RWPE1 (cell line): ENCODE measurements at places on chromosomes 6 and 20.
A peak's percentile ranks its signal among the peaks of the same experiment; 100 is the strongest.

- no peak for DNase-seq
Observed at GRCh38 chr6:32953775-32954174, 878 bp upstream of the HLA-DMA start.

DNA sequence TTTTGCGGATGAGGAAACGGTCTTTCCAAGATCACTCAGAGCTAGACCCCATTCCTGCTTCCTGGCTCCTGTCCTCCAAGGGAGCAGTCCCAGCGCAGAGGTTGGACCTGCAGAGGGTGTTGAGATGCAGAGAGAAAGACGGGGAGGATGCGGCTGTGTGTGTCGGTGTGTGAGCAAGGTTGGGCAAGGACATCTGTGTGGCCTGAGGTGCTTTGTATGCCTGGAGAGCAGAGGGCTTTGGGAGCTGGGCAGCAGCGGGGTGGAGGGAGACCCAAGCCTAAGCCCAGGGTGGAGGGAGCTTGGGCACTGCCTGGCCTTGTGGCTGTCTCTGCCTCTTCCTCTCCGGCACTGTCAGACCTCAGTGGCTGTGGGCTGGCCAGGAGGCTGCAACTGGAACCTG, 147.4 kb upstream of the RNF24 start:
- no peak for DNase-seq

DNA sequence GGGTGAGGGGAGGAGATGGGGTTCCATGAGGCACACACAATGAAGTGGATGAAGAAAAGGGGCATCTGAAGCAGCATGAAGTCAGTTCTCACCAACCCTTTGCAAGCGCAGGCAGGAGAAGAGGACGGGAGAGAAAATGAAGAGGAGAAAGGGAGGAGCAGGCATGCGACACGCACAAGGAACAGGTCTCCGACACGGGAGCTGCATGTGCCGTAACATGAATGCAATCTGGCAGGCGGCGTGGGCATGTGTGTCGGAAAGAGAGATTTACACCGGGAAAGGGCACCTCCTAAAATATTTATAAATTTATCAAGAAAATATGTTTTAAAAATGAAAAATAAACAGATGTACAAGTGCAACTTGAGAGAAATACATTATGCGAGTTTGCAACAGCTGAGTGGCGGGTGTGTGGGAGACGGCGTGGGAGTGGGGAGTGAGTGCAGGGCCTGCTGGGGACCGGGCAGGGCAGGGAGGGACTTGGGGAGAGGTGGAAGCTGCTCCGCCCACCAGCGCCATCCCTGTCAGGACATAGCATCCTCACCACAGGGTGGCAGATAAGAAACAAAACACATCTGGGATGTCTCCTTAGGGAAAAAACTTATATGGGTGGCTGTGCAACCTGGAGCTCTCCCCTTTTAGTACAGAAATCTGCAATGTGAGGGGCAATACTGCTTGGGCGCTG, 40.6 kb downstream of the GJA10 start:
- DNase-seq, result no peak

DNA sequence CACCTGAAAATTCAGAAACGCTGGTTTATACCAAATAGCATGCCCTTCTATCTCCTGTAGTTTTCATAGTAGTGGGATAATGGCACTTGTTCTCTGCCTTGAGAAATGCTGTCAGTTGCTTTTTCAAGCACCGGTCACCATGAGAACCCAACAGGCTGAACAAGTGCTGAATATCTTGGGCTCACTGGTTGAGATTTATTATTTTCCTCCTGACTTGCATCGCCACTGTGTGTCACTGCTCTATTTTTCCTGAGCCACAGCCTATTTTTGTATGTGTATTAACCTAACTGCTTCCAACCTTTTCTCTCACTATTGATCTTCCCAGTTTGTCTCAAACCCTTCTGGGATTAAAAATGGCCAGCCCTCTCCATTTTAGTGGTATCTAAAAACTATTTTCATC, 71.9 kb downstream of the OPN5 start:
- DNase-seq, result no peak

DNA sequence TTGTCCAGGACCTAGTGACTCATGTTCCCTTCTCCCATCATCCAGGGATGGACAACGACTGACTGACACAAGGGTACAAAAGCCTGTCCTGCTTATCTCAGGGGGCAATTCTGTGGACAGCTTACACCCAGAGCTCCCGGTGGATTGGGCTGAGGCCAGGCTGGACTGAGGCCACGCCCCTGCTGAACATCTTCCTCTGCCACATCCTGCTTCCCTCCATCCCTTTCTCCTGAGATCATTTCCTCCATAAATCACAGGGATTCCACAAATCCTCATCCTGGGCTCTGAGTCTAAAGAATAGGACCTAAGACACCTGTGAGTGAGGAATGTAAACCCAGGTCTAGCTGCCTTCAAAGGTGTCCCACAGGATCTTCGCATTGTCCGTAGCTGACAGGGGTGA, 30.4 kb upstream of the RNF24 start:
- DNase-seq, result peak; percentile 58

DNA sequence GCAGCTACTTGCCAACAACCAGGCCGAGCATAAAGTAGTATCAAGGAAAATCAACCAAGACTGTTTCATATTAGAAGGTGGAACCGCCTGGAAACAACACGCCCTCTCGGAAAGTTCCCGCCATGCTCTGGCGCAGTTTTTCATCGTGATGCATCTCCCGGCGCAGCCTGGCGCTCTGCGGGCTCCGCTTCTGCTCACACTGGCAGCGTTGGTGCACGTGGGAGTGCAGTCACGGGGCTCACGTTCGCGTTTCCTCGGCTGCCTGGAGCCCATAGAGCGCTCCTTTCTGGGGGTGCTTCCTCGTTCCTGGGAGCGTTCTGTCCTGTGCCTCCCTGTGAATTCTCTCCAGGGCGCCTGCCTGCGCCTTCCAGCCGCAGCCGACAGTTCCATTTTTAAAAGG, 227.3 kb downstream of the TBXT start:
- no peak for DNase-seq

DNA sequence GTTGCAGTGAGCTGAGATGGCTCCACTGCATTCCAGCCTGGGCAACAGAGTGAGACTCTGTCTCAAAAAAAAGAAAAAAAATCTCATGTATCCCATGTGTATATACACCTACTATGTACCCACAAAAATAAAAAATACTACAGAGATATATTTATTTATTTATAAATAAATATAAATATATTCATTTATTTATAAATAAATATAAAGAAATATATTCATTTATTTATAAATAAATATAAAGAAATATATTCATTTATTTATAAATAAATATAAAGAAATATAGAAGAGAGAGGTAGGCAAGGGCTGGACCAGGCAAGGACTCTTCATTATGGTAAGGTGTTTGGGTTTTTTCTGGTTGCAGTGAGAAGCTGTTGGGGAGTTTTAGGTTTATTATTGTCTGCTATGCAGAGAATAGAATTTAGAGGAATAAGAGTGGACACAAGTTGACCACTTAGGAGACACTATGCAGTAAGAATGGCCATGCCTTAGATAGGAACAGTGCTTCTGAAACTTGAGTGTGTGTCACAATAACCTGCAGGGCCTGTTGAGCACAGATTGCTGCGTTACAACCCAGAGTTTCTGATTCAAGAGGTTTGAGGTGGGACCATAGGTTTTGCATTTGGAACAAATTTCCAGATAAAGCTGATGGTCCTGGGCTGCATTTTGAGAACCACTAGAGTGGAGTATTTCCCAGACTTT, 254.2 kb downstream of the EYA4 start:
- DNase-seq, result no peak

DNA sequence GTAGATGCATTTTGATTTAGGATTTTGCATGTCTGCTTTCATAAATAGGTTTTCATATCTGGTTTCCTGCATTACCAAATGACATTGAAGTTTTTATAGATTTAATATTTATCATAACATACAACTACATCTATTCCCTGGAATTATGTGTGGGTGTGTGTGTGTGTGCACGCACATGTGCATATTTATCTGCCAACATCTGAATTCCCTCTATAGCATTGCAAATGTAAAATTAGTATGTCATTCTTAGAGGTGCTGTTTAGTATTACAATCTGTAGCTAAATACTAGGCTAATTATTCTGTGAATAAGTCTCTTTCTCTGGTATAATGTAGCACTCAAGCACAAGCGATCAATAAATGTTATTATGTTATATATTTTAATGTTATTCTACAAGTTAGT, 477.9 kb upstream of the FLRT3 start:
- DNase-seq, result no peak

GRCh38 chr6:69825904-69826303, 29.1 kb upstream of the LMBRD1 start:
- no peak for DNase-seq

DNA sequence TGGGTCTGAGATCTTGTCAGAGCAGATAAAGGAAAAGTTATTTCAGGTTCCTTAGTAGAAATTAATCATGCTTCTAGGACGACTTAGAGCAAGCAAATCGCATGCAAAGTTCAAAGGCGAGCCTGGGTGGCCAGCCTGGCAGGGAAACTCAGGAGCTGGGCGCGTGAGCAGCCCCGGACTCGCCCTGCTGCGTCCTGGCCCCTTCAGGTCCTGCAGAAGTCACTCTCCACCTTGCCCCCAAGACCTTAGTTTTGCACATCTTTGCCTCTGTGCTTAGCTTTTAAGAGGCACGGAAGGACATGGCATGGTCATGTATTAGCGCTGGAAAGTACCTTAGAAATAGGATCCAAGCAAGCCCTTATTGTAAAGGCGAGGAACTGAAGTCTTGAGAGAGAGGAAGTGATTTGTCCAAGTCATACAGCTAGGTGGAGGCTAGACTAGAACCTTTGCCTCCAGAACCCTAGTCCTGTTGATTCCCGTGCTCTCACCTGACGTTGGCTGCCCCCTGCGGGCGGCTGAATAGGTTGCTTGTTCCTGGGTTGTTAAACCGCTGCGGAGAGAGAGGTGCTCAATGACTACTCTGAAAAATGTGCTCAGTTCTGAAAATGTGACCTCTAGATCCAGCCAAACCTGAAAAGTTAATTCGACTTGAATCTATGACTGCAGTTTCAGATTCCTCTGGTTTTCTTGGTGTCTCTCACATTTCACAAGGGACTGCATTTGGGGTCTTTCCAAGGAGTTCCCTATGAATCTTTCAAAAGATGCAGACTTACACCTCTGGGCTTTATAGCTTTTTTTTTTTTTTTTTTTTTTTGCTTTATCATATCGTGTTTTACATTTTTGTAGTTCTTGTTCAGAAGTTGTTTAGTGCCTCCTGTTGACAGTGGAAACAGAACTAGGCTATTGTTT, 2.7 kb downstream of the MYB start:
- no peak for DNase-seq

- DNase-seq, result no peak
Observed at GRCh38 chr6:2773449-2773848, 8.3 kb downstream of the WRNIP1 start.

GRCh38 chr6:98808541-98809210, 25.7 kb upstream of the POU3F2 start:
- DNase-seq, result no peak

- no peak for DNase-seq
Observed at GRCh38 chr6:14147891-14148290, 30.3 kb downstream of the CD83 start.

DNA sequence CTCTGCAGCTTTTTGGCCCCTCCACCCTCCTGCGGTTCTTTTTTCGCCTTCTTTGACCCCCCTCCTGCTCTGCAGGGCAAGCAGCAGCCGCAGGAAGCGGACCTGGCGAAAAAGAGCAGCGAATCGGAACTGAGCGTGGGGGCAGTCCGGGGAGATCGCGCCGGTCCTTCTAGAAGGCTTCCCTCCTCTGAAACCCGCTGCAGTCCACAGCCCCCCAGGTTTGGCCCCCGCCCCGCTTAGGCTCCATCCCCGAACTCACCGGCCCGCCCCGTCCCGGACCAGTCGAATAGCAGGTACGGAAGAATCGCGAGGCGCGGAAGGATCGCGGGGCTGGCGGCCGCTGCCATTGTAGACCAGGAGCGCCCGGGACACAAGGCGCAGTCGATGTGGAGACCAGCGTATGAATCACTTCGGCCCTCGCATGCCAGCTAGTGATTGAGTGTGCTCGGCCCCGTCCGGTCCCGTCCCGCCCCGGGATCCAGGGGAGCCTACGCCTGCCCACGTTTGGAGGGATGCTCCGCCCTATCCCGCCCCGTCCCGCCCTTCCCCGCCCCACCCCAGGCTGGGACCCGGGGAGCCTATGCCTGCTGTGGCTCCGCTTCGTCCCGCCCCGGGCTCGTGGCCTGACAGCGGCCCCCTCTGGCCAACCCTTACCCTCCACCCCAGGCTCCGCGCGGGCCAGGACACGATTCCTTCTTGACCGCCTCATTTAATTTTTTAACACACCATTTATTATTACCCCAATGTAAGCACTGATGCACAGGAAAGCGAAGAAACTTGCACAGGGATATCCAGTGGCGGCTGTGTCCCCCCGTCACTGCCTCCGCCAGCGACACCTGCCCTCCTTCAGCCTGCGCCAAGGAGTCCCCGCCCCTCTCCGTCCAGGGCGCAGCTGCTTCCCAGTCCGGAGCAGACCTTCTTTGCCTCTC, at the start of gene ULBP3:
Gene ULBP3 (minus strand): TSS at position 402 of the 929 bp plus-strand sequence. CDS start 55 bp downstream, at position 347.
- peak; percentile 99 for DNase-seq

DNA sequence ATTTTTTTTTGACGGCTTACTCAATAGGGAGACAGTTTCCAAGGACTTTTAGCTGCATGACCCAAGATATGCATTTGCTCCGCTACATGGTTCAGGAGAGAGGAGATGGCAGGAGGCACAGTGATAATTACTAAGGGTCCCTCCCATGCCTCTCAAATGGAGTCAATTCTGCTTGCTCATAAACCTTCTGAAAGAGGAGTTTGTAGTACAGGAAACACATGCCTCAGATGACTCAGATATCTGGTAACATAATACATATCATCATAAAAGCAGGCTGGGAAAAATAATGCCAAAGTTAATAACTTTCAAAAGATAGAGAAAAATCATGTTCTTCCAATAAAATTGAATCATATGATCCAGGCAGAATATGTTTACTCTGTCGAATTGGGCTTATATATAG, 97.6 kb upstream of the DEFB112 start:
- DNase-seq, result no peak
